ENCODE measurements at places on chromosomes 5 and 9.
A peak's percentile ranks its signal among the peaks of the same experiment; 100 is the strongest.

DNA sequence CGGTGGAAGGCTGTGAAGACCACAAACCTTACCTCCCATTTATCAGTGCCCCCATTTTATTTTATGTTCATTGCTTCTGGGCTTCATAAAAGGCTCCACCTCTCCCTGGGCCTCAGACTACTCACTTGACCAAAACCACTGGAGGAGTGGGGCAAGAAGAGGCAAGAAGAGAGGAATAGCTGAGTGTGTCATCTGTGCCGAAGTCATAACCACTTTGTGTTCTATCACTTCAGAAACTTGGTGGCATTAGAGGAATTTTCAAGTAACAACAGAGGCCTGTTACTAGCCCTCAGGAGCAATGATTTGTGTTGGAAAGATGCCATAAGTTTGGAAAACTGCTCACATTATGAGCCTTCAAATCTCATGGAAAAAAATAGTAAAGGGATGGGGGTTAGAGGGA, 88.7 kb upstream of the PIK3R1 start:
- DNase-seq = no peak

GRCh38 chr5:174903172-174903732, 178.9 kb downstream of the MSX2 start:
- no peak for DNase-seq

DNA sequence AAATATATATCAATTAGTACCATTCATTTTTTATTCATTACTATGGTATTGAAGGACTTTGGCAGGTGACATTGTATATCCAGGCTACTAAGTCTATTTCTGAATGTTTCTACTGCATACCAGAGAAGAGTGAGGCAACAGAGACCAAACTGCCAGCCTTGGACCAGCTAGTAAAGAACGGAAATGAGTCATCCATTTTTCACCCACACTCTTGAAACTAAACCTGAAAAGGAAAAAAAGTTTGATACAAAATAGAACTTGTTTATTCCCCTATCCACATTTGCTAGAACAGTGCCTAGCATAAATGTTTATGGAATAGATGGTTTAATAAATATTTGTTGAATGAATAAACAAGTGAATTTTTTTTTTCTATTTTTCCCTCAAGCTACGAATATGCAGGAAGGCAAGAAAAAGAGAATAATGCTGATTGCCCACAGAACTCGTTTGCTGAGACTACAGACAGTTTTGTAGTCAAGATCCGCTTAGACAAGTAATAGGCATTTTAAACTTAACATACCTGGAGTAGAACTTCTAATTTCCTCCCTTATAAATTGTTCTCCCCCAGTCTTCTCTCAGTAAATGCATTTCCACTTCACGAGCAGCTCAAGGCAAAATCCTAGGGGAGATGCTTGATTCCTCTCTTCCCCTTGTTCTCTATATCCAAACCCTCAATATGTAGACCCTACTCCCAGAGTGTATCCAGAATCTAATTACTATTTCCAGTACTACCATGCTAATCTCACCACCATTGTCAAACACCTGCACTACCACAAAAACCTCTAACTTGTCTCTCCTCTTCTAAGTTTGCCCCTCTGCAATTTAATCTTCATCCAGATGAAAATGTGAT, 146.2 kb upstream of the RASA1 start:
- DNase-seq = peak; percentile 22

DNA sequence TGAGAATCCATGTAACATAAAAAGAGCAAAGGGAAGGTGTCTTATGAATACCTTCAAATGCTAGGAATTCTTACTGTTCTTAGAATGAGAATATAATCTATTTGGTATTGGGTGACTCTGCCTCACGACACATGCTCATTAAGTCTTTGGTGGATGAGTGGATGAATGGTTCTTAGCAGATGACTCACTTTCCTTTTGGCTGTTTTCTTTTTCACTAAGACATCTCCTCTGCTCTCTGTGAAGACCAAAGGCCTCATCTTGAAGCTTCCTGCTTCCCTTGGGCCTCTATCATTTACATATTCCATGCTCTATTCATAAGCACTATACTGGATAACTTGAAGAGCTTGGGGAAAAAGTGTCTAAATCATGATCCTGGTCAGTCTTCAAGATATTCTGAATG, 468.1 kb downstream of the SPATA31D1 start:
- DNase-seq = no peak

GRCh38 chr5:99644822-99645221, 716.0 kb upstream of the CHD1 start:
- no peak for DNase-seq

DNA sequence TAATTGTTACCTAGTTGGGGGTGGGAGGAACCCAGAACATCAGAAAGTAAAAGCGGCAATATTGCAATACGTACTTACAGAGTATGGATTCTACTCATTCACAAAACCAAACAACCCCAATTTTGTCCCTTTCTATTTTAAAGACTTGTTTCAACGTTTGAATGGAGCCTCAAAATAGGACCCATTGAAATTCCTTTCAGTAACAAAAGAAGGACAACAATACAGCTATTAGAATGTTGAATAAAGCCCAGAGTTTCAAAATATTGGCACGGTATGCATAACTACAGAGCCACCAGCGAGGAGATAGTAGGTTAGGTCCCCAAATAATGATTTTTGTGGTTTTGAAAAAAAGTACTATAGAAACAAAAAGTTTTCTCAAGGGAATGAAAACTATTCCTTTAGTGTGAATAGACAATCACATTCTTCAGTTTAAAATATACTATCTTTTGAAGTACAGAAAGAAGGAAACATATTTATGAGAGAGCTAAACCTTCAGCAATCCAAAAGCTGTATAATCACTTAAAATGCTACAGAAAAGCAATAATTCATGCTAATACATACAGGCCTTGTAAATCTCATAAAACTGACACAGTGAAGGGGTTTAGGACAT, 235.5 kb downstream of the RFX3 start:
- DNase-seq = no peak

GRCh38 chr9:93477397-93477796, 24.0 kb upstream of the FAM120AOS start:
- no peak for DNase-seq

DNA sequence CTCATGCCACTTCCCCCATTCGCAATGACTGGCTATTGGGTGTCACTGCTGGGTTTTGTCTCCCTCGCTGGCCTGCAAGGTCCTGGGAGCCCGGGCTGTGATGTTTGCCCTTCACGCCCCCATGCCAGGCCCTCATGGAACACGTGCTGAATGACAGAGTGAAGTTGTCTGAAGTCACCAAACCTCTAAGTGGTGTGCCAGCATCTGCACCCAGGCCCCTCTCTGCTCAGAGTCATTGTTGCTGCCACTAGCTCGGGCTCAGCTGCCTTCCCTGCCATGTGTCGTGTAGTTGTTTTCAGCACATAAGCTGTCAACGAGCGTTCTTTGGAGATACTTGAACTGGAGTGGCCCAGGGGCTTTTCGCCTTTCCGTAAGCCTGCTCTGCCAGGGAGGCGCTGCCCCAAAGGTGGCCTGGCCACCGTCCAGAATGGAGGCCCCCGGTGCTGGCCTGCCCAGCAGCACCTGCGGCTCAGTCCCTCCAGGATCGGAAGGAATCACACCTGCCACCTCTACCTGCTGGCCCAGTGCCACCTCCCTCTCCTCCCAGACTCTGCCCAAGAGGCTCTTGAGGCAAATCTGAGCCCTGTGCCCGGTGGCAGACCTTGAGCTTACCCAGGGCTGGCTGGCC, 250.1 kb downstream of the PBX3 start:
- DNase-seq = no peak

- no peak for DNase-seq
Observed at GRCh38 chr5:94102849-94103248, 361.4 kb upstream of the POU5F2 start.

- no peak for DNase-seq
Observed at GRCh38 chr5:144510845-144511579, 340.3 kb downstream of the KCTD16 start.

DNA sequence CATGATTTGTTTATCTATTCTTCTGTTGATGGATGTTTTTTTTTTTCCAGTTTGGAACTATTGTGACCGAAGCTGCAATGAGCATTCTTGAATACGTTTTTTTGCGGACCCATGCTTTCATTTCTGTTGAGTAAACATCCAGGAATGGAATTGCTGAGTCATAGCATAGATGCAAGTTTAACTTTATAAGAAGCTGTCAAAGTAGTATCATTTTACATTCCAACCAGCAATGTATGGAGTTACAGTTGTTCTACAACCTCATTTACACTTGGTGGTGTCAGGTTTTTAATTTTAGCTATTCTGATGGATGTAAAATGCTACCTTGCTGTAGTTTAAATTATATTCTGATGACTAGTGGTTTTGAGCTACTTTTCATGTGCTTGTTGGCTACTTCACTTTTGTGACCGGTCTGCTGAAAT, 49.0 kb downstream of the NPR3 start:
- DNase-seq = no peak

DNA sequence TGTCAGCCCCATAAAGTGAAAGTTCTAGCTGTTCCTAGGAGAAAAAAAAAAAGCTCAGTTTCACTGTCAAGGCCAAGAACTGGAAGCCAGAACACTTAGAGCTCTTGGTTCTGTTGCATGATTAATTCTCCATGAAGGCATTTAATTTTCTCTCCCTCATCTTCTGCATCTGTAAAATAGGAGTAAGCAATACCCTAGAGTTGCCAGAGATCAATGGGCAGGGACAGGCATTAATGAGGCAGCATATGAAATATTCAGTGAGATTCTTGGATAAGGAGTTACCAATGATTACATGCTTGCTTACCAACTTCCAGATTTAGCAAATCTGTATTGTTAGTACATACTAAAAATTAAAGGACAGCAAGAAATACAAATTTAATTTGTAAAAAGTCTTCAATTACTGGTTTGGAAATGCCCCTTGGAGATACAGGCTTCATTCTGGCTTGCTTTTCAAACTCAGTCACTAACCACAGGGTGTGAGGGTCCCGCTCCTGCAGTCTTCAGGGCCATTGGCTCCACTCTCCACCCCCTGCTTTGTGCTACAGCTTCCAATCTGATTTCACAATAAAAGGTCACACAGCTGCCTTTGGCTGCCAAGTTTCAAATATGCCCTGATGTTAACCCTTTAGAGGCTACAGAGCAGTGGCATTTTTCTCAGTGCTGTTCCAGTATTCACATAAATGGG, 624.6 kb downstream of the BNC2 start:
- no peak for DNase-seq

- DNase-seq = no peak
Observed at GRCh38 chr9:135287627-135288026, 192.0 kb upstream of the PPP1R26 start.

DNA sequence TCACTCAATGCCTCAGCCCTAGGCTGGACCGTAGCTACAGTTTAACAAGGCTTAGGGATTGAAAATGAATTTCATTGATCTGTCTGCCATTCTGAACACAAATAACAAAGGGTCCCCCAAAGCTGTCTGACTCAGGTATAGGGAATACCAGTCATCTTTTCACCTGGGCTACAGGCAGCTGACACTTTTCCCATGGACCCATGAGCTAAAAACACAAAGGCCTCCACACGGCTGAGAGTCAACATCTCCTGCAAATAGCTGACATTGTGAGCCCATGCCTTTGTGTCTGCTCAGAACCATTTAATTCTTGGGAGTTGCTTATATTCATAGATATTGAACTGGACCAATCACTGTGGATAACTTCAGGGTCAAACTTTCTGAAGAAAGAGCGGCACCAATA, 121.1 kb upstream of the SLIT3 start:
- DNase-seq = no peak

DNA sequence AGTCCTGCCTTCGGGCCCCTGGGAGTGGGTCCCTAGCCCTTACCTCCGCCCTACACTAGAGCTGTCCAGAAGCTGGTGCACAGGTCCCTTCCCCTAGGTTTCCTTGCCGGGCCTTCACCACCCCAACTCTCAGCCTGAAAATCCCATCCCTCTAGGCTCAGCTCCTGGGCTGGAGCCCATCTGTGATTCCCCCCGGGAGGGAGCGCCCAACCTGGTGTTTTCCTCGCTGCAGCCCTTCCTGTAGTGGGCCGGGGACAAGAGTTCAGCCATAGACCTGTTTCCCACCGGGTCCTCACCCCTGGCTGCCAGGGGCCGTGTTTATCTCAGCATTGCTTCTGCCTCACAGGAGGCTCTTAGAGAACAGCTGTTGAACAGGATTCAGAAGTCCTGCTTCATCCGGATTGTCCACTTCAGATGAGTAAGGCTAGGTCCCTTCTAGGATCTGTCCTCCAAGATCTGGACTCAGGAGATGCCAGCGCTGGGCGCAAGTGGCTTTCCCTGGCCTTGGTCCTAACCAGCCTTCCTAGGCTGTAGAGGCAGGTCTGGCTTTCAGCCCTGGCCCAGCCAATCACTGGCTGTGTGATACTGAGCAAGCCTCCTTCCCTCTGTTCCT, 965 bp downstream of the GLIPR2 start:
- no peak for DNase-seq

DNA sequence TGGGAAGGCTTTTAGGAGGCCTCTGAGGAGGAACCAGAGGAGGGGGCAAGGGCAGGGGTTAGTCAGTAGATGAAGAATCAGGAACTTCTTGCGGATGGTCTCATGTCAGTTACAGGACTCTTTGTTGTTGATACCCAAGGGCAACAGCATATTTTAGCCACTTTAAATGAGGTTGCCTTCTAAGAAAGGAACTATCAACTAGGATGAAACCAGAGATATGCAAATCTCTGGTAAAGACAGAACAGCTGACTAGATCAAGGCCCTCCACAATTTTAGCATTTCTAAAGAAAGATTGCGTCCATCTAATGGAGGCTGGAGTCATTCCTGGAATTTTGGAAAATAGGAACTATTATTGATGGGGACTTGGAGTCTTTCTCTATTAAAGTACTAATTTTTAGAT, 57.7 kb upstream of the KLF4 start:
- no peak for DNase-seq

DNA sequence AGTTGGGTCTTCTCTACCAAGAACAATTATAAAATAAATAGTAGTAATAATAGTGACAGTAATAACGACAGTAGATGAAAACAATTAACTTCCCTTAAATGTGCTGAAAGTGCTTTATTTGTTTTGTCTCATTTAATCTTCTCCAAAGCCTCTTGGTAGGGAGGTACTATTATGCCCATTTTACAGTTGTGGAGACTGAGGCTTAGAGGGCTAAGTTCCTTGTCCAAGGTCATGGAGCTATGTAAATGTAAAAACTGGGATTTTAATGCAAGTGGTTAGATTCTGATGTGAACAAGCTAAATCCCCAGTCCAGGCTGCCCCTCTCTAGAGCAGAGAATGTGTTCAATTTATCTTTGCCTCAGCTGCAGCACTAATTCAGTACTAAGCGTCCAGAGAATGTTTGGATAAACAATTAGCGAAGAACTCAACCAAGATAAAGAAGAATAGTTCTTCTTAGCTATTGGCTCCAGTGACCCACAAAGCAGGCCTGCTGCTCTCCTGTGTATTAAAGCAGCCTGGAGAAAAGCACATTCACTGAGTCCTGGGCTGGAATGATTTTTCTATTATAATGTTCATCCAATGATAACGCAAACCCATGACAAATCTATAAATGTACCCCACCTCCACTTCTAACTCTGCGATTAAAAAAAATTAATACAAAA, 68.8 kb downstream of the NPR3 start:
- DNase-seq = no peak

- peak; percentile 45 for DNase-seq
Observed at GRCh38 chr5:56588636-56589480, 226.5 kb upstream of the MAP3K1 start.

- no peak for DNase-seq
Observed at GRCh38 chr5:67004730-67005350, 191.8 kb downstream of the CD180 start.

- no peak for DNase-seq
Observed at GRCh38 chr5:584216-584615, 27.9 kb upstream of the CEP72 start.
